SJSA1 (cell line): ENCODE measurements at places on chromosomes 11 and 22. TPM values are rescaled to one million over a fixed set of nuclear protein-coding genes. Genes with fewer than 3 reads are reported as not detected.
A peak's percentile ranks its signal among the peaks of the same experiment; 100 is the strongest.

DNA sequence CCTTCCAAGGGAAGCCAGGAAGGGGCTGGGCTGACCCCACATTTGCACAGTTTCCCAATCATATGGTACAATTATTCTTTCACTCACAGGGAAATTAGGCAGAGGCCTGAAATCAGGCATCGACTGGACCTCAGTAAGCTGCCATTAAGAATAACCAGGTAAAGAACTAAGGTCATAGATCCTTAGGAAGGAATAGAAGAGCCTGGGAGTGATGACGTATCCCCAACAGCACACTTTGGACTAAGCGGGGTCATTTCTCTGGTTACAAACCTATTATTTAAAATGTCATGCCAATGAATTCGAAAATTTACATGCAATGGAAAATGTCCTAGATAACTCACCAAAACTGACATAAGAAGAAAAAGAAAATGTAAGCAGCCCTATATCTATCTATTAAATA, 118.2 kb downstream of the BRD1 start:
- DNase-seq: no peak
- no peaks in the 10 kb centered on the region for H3K27me3 ChIP-seq
- H3K4me3 ChIP-seq: no peak overlapping the region
- no peaks in the 10 kb centered on the region for H3K36me3 ChIP-seq
- H3K27ac ChIP-seq: no peak overlapping the region
- H3K4me1 ChIP-seq: no peaks in the 10 kb centered on the region

DNA sequence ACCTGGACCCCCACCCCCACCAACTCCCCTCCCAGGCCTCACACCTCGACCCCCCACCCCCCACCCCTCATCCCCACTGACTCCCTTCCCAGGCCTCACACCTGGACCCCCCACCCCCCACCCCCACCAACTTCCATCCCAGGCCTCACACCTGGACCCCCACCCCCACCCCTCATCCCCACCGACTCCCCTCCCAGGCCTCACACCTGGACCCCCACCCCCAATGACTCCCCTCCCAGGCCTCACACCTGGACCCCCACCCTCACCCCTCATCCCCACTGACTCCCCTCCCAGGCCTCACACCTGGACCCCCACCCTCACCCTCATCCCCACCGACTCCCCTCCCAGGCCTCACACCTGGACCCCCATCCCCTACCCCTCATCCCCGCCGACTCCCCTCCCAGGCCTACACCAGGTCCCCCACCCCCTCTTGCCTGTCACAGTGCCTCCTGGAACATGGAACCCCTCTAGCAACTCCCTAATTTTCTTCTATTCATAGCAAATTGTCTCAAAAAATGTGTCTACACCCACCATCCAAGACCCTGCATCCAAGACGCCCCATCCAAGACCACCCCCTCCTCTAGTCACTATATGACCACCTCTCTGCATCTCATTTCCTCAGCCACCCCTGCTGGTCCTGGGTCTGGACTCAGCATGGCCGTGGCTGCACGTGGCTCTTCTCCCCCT, 36.9 kb upstream of the BRSK2 start:
- H3K27ac ChIP-seq: no peak overlapping the region
- H3K27me3 ChIP-seq: no peaks in the 10 kb centered on the region
- DNase-seq: no peak
- H3K4me3 ChIP-seq: no peak overlapping the region

- no peak overlapping the region for H3K27ac ChIP-seq
- H3K4me3 ChIP-seq: no peak overlapping the region
- H3K36me3 ChIP-seq: no peaks in the 10 kb centered on the region
These were observed 24.8 kb upstream of the MTCH2 start for GRCh38 chr11:47667135-47667534.

- no peaks in the 10 kb centered on the region for H3K27me3 ChIP-seq
- H3K27ac ChIP-seq: peak overlapping the region; percentile 13; the same call in 1 of the 2 replicates
- DNase-seq: no peak
- peaks cover 13% of the 10 kb centered on the region for H3K4me1 ChIP-seq
These were observed 77.0 kb upstream of the DDI1 start for GRCh38 chr11:103959279-103959942.

Gene OR2D2
- not detected in 2 replicates for total RNA-seq
